SJSA1 (cell line): ENCODE measurements at places on chromosomes 12 and 14. TPM values are rescaled to one million over a fixed set of nuclear protein-coding genes. Genes with fewer than 3 reads are reported as not detected.

Gene ISM2
- total RNA-seq: not detected in 2 replicates

- H3K4me3 ChIP-seq: no peak overlapping the region
- H3K27ac ChIP-seq: no peak overlapping the region
- no peaks in the 10 kb centered on the region for H3K4me1 ChIP-seq
- no peaks in the 10 kb centered on the region for H3K36me3 ChIP-seq
- no peaks in the 10 kb centered on the region for H3K27me3 ChIP-seq
These were observed 22.3 kb downstream of the PPM1H start for GRCh38 chr12:62912644-62913043.

Gene RNASE3
- not detected in 2 replicates for total RNA-seq

Gene ANKS1B
- total RNA-seq: not detected in 2 replicates

- no peaks in the 10 kb centered on the region for H3K4me1 ChIP-seq
- H3K27me3 ChIP-seq: no peaks in the 10 kb centered on the region; the same call in 1 of the 2 replicates
These were observed 192.6 kb downstream of the CHST11 start for GRCh38 chr12:104649217-104649824.

Gene PPP1R13B
- 1.2 and 3.0 TPM in 2 replicates for total RNA-seq

Gene DPPA3
- total RNA-seq: not detected in 2 replicates

- H3K27ac ChIP-seq: no peak overlapping the region
- no peak for DNase-seq
- H3K4me3 ChIP-seq: no peak overlapping the region
- H3K27me3 ChIP-seq: no peaks in the 10 kb centered on the region
These were observed 311.8 kb upstream of the AMIGO2 start for GRCh38 chr12:47391566-47391965.

Gene SLC25A47
- not detected in 2 replicates for total RNA-seq

DNA sequence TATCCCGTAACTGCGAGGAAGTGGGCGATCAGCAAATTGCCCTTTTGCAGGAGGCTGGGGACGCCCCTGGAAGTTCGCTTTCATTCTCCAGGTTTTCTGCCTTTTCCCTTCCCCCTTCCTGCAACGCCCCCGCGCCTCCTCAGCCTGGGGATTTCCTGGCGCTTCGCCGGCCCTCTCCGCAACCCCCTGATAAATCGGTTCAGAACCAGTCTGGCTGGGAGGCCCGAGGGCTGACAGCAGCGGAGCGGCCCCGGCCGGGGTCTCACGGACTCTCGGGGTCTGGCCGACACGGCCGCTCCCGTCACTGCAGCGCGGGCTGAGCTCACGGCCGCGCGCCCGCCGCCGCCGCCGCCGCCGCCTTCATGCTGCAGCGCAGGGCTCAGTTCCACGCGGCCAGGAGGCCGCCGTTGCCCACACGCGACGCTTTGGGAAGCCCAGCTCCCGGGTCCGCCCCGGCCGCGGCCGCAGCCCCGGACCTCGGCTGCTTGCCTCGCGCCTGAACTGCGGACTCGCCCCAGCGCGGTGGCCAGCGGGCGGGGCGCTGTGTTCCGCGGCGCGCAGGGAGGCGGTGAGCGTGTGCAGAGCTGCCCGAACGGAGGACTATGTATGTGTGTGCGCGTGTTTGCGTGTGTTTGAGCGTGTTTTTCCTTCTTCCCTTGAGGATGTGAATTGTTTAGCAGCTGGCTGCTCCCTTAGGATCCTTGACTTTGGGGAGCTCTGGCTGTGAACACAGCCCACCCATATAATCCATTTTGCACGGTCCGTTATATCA lies at the start of gene LRFN5:
Gene LRFN5, plus strand, starts transcription at position 345 of the 772 bp plus-strand sequence.
- no peaks in the 10 kb centered on the region; the same call in 1 of the 2 replicates for H3K27me3 ChIP-seq
- H3K4me3 ChIP-seq: no peak within 1 kb of the TSS
- no peaks in the 10 kb centered on the region for H3K4me1 ChIP-seq
- no peak for DNase-seq

DNA sequence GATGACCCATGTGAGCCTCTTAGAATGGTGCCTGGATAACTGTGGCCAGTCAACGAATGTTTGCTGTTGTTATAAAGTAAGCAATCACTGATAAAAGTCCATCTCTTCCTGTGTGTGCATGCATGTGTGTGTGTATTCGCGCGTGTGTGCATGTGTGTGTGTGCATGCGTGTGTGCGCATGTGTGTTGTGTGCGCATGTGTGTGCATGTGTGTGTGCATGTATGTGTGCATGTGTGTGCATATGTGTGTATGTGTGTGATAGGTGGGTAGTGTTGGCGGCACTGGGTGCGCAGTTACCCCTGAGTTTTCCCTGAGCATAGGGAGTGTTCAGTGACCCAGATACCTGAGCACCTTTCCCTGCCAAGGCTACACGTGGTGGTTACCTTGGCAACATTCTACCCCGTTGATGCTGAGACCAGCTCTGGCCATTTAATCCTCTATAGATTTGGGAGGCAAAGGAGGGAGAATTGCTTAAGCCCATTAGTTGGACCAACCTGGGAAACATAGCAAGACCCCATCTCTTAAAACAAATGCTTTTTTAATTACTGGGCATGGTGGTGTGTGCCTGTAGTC lies 137.8 kb downstream of the SLC15A4 start:
- H3K27ac ChIP-seq: no peak overlapping the region
- H3K36me3 ChIP-seq: no peaks in the 10 kb centered on the region
- DNase-seq: no peak
- H3K27me3 ChIP-seq: no peaks in the 10 kb centered on the region
- H3K4me1 ChIP-seq: no peaks in the 10 kb centered on the region

Gene CMKLR1
- not detected in 2 replicates for total RNA-seq

- H3K27ac ChIP-seq: no peak overlapping the region
- DNase-seq: no peak
- H3K4me1 ChIP-seq: no peaks in the 10 kb centered on the region
- H3K36me3 ChIP-seq: no peaks in the 10 kb centered on the region
- H3K27me3 ChIP-seq: no peaks in the 10 kb centered on the region
- no peak overlapping the region for H3K4me3 ChIP-seq
These were observed 17.2 kb downstream of the PITPNM2 start for GRCh38 chr12:123133701-123134100.
